ENCODE measurements at places on chromosomes 2 and 18.
A peak's percentile ranks its signal among the peaks of the same experiment; 100 is the strongest.

DNA sequence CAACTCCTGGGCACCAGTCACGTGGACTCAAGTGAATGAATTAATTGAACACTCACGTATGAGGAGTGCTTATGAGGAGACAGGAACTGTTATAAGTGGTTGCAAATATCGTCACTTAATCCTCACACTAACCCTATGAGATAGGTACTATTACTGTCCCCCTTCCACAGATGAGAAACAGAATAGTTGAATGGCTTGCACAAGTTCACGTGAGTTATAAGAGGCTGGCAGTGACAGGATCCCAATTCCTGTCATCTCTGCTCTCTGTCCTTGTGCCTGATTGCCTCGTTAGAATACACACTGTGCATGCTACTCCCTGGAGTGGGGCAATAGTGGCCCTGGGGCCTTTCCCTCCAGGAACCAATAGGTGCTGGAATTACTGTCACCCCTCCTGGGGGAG lies 253.5 kb downstream of the DYSF start:
- no peak for DNase-seq

DNA sequence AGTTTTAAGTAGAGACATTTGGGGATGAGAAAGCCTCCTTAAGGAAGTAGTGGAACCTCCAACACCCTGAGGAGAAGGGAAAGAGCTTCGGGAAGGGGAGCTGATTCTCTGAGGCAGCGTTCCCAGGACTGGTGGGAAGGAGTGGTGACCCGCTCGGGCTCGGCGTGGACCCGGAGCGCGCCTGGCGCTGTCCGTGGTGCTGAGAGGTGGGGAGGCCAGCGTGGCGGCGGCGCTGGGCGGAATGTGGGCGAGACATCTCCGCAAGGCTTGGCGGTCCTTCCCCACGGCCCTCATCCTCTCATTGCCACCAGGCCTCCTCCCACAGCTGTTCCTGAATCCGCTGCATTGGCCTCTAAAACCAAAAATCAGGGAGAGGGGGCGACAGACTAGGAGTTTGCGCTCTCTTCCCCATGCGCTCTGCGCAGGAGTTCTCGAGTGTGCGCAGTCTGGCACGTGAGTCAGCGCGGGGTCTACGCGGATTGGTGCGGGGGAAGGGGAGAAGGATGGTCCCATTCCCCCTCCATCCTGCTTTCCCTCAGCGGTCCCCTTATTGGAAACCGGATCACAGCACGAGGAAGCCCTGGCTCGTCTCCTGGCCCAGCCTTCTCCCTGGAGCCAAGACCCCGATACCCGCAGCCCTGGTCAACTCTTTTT lies 857 bp downstream of the RESP18 start:
- no peak for DNase-seq

DNA sequence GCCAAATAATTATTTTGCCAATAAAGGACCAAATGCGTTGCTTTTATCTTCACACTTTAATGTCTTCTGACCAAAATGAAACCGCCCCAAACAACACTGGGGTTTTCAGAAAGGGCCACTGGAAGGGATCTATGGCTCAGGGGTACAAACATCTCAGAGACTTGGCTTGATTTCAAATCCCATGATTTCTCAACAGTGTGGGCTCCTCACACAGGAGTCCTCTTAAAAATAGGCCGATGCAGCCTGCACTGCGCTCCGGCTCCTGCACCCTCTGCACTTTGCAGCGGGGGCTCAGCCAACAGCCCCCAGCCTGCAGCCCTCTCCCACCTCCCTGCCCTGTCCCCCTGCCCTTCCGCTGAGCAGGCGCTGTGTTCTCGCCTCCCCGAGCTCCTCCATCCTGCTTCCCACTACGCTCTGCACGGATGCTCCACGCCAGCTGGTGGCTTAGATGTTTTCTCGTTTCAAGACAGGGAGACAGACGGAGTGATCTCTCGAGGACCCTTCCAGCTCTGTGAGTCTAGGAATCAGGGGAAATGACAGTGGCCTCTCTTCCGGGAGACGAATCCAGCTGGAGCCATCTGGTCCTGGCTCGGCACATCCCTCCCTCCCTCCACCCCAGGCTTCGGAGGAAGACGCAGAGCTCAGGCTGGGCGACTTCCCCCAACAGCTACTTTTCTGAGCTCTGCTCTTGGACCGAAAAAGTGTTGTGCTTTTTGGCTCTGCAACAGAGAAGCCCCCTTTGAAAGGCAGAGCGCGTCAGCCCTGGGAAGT lies 71.4 kb downstream of the KCNF1 start:
- no peak for DNase-seq

DNA sequence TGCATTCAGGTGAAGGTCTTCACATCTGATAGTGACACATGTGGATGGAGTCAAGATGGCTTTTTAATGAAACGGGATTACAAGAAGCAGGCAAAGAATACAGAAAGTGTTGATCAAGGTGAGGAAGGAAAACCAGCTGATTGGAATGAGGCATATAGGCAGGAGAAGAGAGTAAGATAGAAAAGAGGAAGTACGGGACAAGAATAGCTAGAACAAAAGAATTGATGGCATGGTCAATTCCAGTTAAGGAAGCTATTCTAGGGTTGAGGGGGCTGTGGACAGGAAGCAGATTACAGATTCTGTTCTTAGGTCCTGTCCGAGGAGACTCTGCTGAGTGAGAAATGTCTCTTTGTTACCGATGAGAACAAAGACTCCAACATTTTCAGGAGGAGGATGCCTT lies 13.2 kb upstream of the NCK2 start:
- DNase-seq = no peak

GRCh38 chr2:157055660-157056199 lies 201.8 kb upstream of the GALNT5 start:
- DNase-seq = peak; percentile 36

GRCh38 chr18:685438-685837 lies 27.0 kb downstream of the ENOSF1 start:
- no peak for DNase-seq

GRCh38 chr2:27741673-27742072 lies 29.8 kb upstream of the MRPL33 start:
- DNase-seq = no peak

- no peak for DNase-seq
Observed at GRCh38 chr2:197296835-197297234, 13.7 kb downstream of the ANKRD44 start.

DNA sequence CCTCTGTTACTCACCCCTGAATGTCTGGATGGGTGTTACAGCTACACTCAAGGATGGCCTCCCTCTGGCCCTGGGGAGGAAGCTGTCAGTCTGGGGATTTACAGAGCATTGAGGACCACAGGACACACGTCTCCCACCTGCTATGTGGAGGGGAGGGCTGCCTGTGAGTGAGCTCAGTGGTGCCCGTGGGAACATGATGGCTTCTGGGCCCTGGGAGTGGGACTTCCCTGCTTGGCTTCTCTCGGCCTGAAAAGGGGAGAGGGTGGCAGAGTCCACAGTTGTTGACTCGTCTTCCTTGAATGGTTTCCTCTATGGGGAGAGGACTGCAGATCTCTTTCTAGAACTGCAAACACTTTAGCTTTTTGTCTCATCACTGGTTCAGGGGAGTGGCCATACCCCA lies 79.1 kb downstream of the SH3BP4 start:
- no peak for DNase-seq

DNA sequence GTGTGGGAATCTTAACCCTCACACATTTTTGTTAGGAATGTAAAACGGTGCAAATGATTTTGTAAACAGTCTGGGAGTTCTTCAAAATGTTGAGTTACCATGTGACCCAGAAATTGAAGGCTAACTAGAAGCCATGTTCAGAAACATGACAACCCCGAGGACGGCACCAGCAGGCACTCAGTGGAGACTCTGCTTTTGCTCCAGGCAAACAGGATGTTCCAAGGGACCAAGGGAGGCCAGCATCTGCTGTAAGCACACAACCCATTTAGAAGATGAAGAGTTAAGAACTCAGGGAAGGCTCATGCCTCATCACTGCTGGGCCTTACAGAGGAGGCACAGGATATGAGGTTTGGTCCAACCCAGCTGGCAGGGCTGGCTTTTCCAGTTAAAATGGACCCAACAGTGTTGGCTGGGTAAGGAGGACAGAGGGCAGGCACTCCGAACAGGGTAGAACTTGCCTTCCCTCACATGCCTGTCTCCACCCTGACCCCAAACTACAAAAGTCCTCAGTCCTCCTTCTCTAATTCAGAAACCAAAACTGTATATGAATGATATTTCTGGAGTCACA lies 23.6 kb downstream of the PARD6G start:
- DNase-seq = no peak

- no peak for DNase-seq
Observed at GRCh38 chr2:230901006-230901405, 24.0 kb downstream of the GPR55 start.

- no peak for DNase-seq
Observed at GRCh38 chr18:35174093-35174731, 66.6 kb upstream of the ZNF397 start.

DNA sequence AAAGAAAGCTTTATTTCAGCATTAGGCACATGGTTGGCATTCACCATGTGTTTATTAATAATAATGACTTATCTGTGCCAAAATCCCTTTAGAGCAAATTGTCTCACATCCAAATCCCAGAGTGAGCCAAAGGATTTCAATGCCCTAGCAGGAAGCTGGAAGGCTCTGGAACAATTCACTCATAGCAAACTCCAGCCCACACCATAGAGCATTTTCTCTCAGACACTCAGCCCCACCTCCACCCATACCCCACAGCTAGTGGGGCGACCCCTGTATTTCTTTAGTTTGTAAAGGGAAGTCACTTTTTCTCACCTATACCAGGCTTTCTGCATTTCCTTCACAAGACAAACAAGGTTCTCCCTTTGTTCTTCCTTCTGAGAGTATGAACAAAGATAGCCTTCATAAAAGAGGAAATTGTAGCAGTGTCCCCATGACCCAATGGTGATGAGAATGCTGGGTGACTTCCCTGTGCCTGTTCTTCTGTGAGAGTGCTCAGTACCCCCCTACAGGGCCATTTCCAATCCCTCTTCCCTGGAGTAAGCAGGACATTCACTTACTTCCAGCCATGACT lies 100.1 kb upstream of the APCDD1 start:
- no peak for DNase-seq

DNA sequence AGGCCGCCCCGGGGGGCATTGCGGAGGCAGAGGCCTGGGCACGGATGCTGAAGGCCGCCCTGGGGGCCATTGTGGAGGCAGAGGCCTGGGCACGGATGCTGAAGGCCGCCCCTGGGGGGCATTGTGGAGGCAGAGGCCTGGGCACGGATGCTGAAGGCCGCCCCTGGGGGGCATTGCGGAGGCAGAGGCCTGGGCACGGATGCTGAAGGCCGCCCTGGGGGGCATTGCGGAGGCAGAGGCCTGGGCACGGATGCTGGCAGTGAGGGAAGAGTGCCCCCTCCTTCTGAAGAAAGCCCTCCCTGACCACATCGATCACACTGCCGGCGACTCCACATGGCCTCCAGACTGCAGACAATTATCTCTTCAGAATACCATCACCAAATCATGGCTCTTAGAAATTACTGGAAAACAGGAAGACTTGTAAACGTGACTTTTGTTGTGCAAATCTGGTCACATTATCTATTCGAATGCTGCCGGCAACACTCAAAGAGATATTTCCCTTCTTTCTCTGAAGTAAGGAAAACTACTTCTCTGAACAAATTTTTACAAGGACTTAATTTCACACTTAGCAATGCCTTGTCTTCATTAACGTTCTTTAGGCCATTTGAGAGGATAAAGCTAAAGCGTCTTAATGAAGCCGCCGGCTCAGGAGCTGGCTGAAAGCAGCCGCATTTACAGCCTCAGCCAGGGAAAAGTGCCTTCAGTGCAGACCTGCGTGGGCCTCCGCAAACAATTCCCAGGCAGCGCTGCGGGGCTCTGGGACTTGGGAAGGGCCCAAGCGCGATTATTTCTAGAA lies 18.1 kb upstream of the SNTG2 start:
- DNase-seq = no peak

GRCh38 chr2:6955511-6956136 lies 38.4 kb downstream of the RNF144A start:
- DNase-seq = peak; percentile 15

DNA sequence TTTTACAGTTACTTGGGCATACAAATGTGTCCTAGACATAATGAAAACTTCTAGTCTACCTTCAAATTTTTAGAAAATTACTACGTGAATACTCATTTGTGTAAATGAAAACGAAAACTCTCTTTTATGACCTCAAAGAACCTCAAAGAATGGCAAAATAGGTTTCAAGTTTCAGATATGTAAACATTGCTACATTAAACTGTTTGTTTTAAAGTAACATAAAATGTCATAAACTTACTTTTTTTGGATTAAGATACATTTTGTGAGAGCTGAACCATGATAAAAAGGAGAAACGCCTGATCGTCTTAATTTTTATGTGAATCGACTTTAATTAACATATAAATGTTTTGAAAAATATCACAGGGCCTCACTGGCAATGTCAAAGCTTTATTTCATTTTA lies 91.4 kb downstream of the PPP1R1C start:
- DNase-seq = no peak

DNA sequence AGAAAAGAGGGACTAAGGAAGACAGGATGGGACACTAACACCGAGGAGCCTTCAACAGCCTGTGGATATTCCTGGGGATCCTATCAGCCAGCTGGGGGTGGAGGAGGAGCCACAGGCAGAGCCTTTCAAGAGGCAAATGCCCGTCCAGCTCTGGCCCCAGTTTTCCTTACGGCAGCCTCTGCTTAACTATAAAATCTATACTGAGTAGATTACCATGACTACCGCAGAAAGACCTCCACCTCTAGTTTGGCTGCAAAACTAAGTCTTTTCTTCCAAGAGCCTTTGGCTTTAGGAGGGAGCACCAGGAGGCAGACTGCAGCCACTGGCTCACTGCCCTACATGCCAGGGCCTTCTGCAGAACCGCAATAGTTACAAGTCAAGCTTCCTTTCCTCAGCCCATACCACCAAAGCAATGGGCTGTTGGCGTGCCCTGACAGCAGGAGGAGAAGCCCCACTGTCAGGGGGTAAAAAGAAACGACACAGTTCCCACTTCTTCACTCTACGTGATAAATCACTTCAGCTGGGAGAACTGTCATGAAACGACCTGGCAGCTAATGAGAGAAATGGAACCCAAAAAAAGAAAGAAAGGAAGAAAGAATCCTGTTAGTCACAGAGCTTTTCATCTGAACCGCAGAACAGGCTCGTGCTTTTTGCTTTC lies 25.1 kb upstream of the CREB1 start:
- DNase-seq = peak; percentile 68

GRCh38 chr18:45910405-45911023 lies 56.6 kb downstream of the EPG5 start:
- peak; percentile 18 for DNase-seq

DNA sequence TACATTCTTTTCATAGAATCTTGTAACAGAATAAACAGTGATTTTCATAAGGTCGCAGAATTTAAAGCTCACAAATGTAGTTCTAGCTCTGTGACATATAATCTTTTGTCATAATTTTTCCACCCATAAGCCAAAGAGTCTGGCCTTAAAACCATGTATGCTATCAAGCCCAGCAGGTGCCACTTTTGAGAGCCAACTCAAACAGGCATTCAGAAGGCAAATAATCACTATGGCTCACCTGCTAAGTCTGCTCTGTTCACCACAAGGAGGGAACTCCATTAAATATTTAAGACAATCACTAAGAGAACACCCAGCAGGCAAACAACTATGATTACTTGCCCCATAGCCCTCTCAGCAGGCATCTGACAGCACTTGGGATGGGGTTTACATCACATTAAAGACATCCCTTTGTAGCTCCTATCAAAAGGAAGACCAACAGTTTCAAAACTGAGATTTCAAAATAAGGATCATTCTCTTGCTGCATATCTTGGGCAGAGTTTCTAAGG lies 241.6 kb downstream of the PDE11A start:
- no peak for DNase-seq

- no peak for DNase-seq
Observed at GRCh38 chr2:130251535-130251872, 53.3 kb upstream of the TUBA3E start.
